Cerebellar cortex (tissue), 1 donor: ENCODE measurements at places on chromosomes 4 and X.

DNA sequence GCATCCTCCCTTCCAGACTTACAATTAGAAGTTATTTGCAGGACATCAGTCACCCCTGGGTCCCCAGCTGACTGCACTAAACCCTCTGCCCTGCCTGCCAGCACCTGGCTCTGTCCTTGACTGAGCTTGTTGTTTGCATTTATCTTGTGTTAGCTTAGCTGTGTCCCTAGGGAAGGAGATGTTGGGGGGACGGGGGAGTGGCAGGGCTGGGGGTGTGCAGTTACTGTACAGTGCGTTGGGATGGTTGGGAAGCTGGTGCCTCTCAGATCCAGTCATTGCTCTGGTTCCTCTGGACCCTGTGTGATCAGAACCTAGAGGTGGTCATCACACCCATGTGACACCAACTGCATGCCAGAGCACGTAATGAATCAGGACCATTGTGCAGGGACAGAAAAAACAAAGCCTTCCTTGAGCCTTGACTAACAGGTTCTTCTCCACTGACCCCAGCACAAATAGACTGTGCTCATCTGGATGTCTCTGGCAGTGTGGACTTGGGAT, 32.7 kb upstream of the PROM1 start:
- DNase-seq: no peak

DNA sequence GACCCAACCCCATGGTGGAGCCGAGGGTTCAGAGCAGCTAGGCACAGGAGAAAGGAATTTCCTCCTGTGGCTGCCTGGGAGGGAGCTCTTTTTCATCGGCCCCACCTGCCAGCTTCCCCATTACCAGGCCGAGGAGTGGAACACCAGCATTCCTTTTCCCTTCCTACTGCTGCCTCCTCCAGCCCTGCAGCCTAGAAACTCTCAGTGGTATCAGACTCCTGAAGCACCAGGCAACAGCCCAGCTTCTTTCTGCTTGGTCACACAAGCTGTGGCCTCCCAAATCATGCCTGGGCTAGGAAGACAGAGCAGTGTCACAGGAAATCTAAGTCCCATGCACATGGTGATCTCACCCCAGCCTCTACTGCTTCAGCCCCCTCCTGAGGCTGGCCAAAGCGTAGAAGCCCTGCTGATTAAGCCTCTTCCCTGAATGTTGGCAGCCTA, 30.1 kb downstream of the RTL5 start:
- DNase-seq: no peak

GRCh38 chrX:24607616-24608015, 39.5 kb downstream of the PCYT1B start:
- no peak for DNase-seq

DNA sequence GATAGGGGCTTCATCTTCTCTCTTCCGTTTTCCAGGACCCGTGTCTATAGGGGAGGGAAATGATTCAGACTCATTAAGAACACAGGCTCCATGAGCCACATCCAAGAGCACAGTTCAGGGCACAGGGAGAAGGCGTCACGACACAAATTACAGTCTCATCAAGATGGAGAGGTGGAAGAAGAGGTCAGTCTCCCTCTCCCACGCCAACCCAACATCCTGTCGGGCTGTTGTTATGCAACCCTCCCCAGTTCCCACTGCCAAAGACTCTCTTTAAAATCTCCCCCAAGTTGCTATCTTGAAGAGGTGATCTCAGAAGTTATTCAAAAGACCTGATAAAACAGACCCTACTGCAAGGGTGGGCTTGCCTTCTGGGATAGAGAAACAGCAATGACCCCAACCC, 12.6 kb downstream of the ZMYM3 start:
- DNase-seq: no peak

DNA sequence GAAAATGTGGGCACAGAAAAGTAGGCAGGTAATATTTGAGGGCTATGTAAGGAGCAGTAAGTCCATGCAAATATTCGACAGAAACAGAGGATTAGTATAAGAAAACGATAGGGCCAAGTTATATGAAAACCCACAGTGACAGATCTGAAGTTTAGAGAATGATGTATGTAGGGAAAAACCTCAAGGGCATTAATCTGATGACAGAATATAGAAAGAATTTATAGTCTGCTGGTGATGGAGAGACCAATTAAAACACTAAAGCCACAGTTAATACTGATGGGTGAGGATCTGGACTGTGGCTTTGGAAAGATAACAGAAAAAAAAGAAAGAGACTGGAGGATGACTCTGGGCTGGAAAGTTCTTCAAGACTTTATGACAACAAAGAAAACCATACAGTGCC, 169.7 kb downstream of the PALLD start:
- no peak for DNase-seq

DNA sequence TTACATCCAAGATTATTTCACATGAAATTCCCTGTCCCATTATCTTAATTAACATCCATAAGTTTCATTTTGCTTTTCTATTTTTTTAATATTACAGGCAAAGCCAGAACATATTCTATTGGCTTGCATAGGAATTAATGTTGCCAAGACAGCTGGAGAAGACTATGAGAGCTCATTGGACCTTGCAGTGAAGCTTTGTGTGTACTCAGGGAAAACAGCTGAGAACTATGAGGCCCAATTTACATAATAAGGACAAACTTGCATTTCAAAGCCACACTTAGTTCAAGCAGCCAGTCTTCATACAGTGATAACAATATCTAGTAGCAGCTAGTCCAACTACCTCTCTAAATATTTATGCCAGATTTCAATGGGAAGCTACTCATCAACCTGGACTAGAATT, 134.4 kb downstream of the DDX53 start:
- DNase-seq: no peak

DNA sequence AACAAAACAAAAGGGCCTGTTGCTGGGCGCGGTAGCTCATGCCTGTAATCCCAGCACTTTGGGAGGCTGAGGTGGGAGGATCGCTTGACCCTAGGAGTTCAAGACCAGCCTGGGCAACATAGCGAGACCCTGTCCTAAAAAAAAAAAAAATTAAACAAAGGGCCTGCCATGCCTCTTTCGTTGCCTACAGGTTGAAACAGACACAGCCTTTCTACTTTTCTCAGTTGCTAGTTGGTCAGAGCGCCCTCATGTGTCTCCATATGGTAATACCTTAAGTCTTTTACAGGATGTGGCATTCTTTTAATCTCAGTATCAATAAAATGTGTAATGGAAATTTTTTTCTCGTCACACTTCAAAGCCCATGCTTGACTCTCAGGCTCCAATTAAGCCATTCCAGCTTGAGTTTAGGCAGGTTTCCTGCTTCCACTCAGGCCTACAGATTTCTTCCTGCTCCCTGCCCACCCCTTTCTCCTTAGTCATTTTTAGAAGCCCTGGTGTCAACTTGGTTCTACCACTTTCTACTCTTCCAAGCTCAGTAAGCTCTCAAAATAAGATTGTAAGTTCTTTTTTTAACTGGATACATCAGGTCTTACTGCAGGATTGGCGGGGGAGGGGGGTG, 4.6 kb upstream of the SOWAHD start:
- DNase-seq: peak; percentile 42

GRCh38 chrX:1883772-1884171, 268.9 kb downstream of the ASMT start:
- DNase-seq: no peak

DNA sequence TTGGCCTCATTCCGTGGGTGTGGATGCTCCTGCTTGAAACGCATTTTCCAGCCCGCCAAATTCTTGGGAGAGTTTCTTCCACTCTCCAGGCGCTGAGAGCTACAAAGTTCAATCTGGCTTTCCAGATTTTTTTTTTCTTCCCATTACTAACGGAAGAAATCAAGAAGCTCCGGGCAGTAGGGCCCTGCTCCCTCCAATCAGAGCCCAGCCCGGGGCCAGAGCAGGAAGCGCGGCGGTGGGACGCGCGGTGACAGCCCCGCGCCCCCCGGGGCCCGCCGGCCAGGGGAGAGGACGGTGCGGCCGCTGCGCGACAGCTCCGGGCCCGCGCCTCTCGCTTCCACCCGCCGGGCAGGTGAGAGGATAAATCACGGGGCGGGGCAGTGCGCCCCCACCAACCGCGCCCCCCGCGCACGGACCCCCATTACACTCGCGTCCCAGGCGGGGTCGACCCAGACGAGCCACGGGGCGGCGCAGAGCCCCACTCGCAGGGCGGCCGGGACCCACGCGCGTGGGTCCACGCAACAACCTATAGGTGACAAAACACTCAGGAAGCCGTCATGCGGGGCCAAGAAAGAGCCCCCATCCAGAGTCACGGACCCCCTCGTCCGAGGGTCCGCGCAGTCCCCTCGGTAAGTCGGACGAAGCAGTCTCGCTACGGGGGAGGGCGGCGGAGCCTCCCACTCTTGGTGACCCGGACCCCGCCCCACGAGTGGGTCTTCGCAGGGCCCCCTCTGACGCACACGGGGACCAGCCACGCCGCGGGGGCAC, 868 bp downstream of the AFAP1 start:
- no peak for DNase-seq

GRCh38 chr4:147747787-147748454, 16.0 kb downstream of the ARHGAP10 start:
- no peak for DNase-seq

- DNase-seq: no peak
Observed at GRCh38 chr4:135186002-135186401, 984.4 kb upstream of the PABPC4L start.

DNA sequence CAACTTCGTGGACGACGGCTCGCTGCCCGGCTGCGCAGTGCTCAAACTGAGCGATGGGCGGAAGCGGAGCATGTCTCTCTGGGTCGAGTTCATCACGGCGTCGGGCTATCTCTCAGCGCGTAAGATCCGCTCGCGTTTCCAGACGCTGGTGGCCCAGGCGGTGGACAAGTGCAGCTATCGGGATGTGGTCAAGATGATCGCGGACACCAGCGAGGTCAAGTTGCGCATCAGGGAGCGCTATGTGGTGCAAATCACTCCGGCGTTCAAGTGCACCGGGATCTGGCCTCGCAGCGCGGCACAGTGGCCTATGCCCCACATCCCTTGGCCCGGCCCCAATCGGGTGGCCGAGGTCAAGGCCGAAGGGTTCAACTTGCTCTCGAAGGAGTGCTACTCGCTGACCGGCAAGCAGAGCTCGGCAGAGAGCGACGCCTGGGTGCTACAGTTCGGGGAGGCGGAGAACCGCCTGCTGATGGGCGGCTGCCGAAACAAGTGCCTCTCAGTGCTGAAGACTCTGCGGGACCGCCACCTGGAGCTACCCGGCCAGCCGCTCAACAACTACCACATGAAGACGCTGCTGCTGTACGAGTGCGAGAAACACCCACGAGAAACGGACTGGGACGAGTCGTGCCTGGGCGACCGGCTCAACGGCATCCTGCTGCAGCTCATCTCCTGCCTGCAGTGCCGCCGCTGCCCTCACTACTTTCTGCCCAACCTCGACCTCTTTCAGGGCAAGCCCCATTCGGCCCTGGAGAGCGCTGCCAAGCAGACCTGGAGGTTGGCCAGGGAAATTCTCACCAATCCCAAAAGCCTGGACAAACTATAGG, 1.5 kb downstream of the MAB21L2 start:
- DNase-seq: no peak

DNA sequence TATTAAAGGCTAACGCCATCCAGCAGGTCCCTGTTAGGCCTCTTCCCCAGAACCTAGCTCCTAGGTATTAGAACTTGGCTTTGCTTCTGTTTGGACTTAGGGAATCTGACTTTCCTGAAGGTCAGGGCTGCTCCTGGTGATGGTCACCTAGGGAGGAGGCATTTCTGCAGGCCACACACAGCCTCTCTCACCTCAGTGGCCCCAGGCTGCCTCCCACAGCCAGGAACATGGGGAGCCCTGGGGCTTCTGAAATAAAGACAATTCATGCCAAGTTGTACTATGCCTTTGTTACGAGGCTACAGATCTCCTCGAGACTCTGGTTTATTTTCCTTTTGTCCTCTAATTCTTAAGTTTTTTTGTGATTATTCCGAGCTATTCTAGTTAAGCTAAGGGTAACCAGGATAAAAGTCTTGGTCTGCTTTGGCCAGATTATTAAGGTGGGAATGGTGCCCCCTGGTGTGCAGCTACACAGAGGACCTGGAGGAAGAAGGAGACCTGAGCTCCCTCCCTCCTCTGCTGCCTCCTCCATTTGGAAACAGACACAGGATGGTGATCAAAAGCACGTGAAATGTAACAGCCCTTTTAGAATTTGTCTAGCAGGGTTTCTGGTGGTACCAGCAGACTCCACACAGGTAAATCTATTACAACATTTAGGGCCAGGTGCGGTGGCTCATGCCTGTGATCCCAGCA, 131.0 kb downstream of the DCLK2 start:
- peak; percentile 14 for DNase-seq

- DNase-seq: peak; percentile 21
Observed at GRCh38 chr4:95835672-95836071, 4.2 kb upstream of the PDHA2 start.

- no peak for DNase-seq
Observed at GRCh38 chr4:22901631-22902030, 208.9 kb downstream of the GBA3 start.

DNA sequence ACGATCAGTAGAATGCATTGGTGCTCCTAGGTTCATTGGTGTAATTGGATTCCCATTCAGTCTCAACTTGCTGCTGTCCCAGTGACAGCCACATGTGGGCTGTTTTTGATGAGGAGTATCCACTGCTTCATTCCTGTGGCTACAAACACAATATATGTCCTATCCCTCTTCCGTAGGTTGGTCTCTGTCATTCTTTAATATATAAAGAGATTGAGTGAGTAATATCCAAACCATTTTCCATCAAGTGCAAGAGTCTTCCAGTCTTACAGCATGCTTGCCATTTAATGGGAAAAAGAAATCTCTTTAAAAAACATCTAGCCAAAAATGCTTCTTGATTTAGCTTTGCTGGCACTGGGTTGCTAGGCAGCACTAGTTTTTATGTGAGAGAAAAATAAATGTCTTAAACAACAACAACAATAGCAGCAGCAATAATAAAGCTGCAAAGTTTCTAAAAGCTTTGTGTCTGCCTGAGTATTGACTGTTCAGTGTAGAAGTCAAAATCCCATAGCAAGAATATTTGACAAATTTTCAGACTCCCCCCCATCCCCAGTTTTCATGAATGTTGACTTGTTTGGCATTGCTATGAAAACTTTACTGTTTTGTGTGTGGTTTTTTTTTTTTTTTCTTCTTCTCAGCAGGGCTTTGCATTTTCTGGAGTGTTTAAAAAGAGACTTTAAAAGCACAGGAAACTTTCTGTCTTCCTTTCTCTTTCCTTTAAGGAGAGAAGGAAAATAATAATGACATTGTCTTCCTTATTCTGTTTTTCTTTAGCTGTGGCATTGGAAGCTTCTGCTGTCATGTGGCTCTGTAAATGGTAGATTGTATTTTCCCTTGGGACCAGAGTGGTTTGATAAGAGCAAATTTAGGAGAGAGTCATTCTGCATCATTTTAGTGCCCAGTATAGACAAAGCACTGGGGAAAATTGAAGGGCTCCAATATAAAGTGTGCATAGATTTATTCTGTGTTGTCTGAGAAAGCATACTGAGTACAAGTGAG, 244.3 kb downstream of the ARHGAP10 start:
- DNase-seq: no peak

DNA sequence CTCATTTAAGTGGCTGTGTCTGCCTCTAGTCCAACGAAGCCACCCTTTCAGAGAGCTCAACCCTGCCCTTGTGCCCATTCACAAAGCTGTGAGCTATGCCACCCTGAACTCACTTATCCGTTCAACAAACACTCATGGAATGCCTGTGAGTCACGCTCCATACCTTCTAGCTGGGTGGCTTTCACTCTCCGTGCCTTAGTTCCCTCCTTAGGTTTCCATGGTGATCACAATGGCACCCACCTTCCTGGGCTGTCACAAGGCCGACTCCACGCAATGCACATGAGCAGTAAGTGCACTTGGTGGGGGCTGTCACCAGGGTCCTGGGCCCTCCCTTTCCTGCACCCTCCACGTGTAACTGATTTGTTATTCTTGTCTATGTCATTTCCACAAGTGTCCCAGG, 37.2 kb upstream of the PPP2R2C start:
- DNase-seq: no peak

GRCh38 chr4:55670695-55671094, 34.6 kb upstream of the NMU start:
- DNase-seq: no peak
